Right cardiac atrium (tissue), 5 donors: ENCODE measurements at places on chromosomes 4 and X. TPM values are rescaled to one million over a fixed set of nuclear protein-coding genes. Genes with fewer than 3 reads are reported as not detected.

FAM9B gene
- not detected for total RNA-seq

CLGN gene
- total RNA-seq: 76.2 TPM

GRIA2 gene
- total RNA-seq: not detected

RS1 gene
- not detected for total RNA-seq

CFAP47 gene
- total RNA-seq: not detected

MGAT4D gene
- not detected for total RNA-seq

FIP1L1 gene
- 33.6 TPM for total RNA-seq

ESX1 gene
- not detected for total RNA-seq

ABLIM2 gene
- total RNA-seq: 10.3 TPM

CEP44 gene
- total RNA-seq: 20.0 TPM

RTL9 gene
- total RNA-seq: 0.54 TPM

RAB9B gene
- 22.9 TPM for total RNA-seq

LRAT gene
- total RNA-seq: 0.06 TPM

CXCL8 gene
- 0.31 TPM for total RNA-seq
